ENCODE measurements at places on chromosomes 16 and 17.
A peak's percentile ranks its signal among the peaks of the same experiment; 100 is the strongest.

DNA sequence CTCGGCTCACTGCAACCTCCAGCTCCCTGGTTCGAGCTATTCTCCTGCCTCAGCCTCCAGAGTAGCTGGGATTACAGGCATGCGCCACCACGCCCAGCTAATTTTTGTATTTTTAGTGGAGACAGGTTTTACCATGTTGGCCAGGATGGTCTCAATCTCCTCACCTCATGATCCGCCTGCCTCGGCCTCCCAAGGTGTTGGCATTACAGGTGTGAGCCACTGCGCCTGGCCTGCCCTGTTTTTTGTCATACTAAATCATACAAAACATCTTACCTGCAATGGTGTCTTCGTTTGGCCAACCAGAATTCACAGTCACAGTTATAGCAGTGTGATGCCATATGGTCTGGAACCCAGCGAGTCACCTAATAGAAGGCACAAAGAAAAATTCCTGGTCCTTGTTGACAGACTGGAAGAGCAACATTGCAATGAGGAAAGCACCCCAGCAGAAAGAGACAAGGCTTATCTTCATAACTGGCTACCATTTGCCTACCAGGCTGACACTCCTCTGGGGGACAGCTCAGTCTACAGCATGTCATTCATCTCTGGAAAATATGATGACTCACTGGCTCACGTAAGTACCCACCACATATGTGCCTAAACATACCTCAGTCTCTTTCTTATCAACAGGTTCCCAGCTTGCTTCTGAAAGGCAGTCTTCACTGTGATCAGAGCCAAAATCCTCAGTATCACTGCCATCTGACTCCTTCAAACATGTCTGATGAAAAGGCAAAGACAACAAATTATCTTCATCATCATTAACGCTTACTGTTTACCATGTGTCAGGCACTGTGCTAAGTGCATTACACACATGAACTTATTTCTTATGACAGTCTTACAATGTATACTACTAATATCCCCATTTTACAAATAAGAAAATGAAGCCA is 4.3 kb upstream of the HSF5 start:
- DNase-seq, result no peak

GRCh38 chr17:691423-691822 is 23.2 kb downstream of the VPS53 start:
- DNase-seq, result no peak

DNA sequence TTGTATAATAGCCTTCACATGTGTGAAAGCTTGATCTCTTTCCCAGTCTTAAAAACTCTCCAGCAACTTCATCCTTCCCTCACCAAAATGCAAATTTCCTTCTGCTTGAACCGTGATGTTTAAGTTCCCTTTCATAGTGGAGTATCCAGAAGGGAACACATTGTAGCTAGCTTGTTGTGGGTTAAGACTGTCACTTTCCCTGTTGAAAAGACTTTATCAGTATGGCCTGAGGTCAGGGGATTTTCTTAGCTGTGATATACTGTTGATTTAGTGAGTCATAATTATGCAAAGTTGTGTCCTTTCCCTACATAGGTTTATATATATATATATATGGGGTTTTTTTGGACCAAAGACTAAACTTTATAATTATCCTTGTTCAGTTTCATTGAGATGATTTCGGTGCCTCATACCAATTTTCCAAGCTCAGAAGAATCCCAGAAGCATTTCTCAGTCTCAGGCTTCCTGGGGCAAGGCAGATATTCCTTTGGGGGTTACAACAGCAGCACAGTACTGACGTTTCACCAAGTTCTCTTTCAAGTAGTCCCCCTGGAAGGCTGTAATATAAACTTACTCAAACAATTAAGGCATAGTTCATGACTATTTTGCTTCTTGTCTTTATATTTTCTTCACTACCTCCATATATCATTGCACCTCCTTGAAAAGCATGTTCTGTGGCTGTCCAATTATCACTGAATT is 35.7 kb downstream of the ESRP2 start:
- DNase-seq, result no peak

DNA sequence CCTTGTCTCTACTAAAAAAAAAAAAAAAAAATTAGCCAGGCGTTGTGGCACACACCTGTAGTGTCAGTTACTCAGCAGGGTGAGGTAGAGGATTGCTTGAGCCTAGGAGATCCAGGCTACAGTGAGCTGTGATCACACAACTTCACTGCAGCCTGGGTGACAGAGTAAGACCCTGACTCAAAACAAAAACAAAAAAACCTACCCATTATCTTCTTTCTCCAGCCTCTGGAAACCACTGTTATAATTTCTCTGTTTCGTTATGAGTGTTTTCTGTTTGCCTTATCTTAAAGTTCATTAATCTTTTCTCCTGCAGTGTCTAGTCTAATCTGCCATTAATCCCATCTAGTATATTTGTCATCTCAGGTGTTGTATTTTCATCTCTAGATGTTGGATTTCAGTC is 18.6 kb upstream of the CLTC start:
- no peak for DNase-seq

DNA sequence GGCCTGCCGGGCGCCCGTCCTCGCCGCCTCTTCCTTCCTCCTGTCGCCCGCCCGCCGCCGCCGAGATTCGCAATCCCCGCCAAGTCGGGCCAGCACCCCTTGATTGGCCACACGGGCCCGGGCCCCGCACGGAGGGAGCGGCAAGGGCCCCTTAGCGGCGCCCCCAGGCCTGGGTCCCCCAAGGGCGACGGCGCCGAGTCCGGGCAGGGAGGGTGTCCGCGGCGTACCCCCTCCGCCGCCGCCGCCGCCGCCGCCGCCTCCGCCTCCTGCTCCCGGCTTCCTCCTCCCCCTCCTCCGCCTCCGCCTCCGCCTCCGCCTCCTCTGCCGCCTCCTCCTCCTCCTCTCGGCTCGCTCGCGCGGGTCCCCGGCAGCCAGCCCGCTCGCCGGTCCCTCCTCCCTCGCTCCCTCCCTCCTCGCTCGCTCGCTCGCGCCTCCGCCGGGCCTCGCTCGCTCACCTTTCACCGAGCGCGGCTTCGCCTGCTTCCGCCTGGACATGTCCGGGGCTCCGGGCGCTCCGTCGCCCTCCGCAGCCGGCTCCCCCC is 561 bp downstream of the ZNF423 start:
- peak; percentile 41 for DNase-seq

- no peak for DNase-seq
Observed at GRCh38 chr16:84739349-84740124, 39.7 kb downstream of the USP10 start.

GRCh38 chr16:55349867-55350266 is 25.9 kb downstream of the IRX6 start:
- DNase-seq, result no peak

DNA sequence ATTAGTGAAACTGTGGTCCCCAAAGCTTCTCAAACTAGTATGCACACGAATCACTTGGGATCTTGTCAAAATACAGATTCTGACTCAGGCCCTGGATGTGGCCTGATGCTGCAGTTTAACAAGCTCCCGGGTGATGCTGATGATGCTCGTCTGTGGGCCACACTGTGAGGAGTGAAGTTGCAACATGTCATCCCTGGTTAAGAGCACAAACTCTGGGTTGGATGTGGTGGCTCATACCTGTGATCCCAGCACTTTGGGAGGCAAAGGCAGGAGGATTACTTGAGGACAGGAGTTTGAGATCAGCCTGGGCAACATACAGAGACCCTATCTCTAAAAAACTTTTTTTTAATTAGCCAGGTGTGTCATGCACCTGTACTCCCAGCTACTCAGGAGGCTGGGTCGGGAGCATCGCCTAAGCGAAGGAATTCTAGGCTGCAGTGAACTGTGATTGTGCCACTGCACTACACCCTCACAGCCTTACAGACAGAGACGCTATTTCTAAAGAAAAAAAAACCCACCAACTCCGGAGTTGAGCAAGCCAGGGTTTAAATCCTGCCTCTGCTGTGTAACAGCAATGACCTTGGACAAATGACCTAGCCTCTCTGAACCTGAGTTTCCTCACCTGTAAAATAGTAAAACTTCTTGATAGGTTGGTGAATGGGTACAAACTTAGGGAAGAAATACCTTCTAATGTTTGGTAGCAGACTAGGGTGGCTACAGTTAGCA is 24.4 kb upstream of the ABAT start:
- no peak for DNase-seq

DNA sequence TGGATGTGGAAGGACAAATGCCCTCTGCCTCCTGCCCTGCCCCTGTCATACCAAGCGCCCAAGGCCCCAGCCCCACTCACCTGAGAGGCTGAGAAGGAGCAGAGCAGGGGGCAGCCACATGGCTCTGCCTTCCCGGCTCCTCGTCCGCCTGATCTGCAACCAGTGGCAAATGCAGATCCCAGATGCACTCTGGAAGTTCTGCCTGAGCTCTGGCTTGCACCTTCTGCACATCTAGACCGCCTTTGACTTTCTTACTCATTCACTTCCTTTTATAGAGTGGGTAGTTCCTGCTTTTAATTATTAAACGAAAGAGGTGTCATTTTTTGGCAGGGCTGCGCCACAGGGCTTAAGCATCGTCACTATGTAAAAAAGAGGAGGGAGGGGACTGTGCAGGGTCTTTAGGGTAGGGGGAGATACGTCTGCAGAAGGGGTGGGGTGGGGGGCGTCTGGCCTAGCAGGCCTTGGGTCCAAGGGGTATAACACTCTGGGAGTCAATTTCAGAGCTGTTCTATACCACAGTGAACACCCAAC is at the start of gene CD300LB:
Gene CD300LB (minus strand): TSS at position 245 of the 531 bp plus-strand sequence. CDS start 125 bp downstream, at position 120.
- DNase-seq, result no peak

GRCh38 chr17:49545806-49546545 is 29.7 kb upstream of the NXPH3 start:
- no peak for DNase-seq

GRCh38 chr16:81688182-81688581 is 90.9 kb upstream of the PLCG2 start:
- no peak for DNase-seq

GRCh38 chr17:67467500-67468455 is 90.7 kb downstream of the PITPNC1 start:
- no peak for DNase-seq

DNA sequence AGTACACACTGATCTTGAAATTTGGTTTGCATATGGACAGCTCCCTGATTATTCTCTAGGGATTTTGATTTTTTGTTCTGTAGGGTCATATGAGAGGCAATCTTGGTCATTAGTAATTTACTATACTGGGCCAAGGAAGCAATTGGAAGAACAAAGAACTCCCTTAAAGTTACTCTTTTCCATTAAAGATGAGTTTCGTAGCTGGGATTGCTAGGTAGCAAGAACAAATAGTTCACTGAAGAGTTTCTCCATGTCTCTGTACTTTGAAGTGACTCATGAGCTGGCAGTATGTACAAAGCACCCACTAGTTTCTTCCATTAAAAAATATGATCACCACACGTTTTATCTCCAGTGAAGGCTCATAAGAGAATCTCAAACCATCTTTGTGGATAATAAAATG is 6.2 kb upstream of the BCAS3 start:
- no peak for DNase-seq

All from stimulated activated CD8-positive, alpha-beta memory T cell treated with anti-CD3 and anti-CD28 coated beads, Interleukin-7, amount 100 ng/mL, for 1 hour (primary cell).